Putamen (tissue), 1 donor: ENCODE measurements at places on chromosomes 13 and 19.

- no peak for DNase-seq
Measured at GRCh38 chr13:96925477-96925876, 68.8 kb downstream of the OXGR1 start.

DNA sequence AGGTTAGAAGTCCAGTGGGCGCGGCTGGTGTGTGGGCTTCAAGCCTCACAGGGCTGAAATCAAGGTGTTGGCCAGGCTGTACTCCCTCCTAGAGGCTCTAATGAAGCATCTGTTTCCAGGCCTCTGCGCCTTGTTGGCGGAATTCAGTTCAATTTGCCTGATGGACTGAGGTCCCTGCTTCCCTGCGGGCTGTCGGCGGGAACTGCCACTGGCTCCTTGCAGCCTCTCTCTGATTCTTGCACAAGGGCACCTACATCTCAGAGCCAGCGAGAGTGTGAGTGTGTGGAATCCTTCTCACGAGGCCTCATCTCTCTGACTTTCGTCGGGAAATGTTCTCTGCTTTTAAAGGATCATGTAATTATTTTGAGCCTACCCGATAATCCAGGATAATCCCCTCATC, 128.6 kb downstream of the DLEU7 start:
- no peak for DNase-seq

DNA sequence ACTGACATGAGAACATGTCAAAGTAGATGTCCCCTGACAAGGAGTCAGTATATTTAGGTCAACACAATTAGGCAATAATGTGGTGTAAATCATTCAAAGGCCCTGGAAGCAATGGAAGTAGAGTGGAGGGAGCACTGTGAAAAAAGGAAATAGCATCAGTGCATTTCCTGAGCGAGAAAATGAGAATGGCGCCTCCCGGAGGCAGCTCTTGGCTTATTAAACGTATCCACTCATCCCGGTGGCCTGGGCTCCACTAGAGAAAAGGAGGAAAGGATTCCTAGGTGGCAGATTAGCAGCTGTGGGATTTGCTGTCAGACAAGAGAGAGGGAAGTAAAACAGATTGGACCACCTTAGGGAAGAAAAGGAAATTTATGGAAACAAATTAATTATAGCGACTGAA, 173.7 kb upstream of the TMTC4 start:
- no peak for DNase-seq

GRCh38 chr13:20474515-20474914, 51.1 kb downstream of the CRYL1 start:
- DNase-seq = no peak

DNA sequence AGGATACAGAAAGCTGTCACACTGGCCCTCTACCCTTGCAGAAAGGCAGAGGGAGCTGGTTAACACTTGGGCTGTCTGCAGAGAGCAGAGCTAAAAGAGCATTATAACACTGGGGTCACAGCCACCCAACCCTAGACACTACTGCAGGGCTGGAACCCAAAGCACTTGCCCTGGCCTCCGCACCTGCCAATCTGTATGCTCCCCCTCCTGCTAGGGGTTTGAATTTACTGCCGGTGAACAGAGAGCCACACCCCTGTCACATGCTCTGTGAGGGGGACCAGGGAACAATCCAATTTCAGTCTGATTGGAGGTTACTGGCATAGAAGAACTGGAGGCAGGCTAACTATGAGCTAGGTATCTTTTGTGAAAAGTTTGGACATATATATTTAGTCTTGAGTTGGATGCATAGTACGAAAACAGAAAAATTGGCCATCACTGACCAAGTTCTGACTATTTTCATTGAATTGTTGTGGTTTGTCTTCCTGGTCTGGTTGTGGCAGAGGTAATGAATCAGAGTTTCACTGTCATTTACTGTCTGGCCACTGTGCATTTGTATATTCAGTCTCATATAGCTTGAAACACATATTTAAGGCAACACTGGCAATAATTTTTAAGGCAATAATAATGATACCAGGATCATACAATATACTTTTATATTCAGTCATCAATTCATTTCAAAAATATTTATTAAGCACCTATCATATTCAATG, 504.3 kb upstream of the ATXN8OS start:
- no peak for DNase-seq
